ENCODE measurements at places on chromosomes 7 and 10. TPM values are rescaled to one million over a fixed set of nuclear protein-coding genes. Genes with fewer than 3 reads are reported as not detected.

DNA sequence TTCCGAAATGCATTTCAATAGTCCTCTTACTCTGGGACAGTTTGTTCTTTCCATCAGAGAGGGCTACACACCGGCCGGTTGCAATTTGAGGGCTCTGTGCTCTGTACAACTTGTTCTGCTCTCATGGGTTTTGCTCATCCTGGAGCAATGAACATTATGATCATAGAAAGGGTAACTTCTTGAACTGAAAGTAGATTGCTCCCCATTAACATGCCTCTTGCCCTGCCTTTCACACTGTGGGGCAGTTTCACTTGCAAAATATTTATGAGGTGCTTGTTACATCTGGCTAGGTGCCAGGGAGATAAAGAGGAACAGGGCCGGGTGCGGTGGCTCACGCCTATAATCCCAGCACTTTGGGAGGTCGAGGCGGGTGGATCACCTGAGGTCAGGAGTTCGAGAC is 97.3 kb upstream of the MPP7 start:
- no peak for DNase-seq

DNA sequence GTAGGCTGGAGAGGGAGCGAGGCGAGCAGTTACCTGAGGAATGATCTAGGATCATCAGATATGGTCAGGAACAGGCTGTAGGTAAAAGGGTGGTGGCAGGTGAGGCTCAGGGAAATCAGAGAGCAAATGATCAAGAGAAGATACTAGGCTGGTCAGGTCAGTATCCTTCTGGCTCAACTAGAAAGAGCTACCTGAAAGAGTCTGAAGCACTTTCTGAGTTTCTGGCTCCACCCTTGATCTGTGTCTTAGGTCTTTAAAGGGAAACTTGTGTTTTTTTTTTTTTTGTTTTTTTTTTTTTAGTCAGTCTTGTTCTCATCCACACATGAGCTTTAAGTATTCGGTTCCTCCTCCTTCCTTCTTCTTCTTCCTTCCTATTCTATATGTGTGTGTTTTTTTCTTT is 10.5 kb downstream of the ADAM22 start:
- no peak for DNase-seq

GRCh38 chr7:156014201-156014600 is 201.9 kb upstream of the SHH start:
- DNase-seq: no peak

DNA sequence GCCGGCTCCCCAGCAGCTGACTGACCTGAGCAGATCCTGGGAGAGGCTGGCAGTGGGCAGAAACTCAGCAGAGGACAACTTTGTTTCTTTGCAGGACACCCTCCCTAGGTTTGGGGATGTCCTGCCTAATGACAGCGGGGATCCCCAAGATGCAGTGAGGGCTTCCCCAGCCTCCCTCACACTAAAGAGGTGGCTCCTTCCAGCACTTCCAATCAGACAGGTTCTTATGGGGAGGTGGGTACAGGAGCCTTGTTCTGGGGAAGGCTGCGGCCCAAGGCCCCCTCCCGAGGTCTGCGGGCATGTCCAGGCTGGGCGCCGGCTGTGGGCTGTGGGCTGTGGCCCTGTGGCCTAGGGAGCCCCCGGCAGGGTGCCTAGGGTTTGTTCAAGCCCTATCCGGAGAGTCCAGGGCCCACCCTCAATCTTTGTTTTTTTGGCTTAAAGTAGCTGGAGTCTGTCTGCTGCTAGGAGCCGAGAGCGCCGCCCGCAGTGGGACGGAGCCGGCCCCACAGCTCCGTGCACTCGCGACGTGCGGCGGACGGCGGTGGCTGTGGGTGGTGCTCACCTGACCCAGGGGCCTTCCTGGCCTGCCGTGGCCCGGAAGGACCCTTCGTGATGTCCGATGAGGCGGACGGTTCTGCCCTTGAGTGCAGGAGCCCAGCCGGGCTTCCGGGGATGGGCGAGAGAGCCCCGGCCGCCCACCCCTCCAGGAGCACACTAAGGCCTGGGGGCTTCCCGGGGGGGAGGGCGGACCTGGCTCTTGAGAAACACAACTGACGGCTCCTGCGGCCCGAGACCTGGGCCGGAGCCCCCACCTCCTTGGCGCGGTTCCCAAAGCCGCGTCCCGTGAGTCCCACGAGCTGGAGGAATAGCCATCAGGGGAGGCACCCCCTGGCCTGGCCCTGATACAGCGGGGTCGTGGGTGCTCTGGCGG is 57.2 kb downstream of the PDGFA start:
- no peak for DNase-seq

DNA sequence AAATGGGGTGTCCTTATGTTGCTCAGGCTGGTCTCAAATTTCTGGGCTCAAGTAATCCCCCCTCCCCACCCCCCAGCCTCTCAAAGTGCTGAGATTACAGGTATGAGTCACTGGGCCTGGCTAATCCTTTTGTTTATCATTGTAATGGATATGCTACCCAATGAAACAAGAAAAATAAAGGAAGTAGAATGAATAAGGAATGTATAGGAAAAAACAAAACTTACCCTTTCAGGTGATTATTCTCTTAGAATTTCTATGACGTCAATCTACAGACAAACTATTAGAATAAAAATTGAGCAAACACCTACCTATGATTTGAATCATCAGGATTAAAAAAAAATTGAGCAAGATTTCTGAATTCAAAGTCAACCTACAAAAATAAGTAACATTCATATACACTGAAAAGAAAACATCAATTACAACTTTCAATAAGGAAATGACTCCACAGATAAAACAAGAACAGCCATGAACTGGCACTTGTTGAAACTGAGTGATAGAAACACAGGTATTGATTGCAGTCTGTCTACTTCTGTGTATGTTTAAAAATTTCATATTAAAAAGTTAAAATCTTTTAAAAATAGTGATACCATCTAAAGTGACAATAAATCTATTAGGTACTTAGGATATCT is 12.2 kb downstream of the ADAM12 start:
- no peak for DNase-seq

The ASIC3 gene
- total RNA-seq: 0.14 TPM

The CLDN4 gene
- total RNA-seq: 13.4 TPM

The LFNG gene
- total RNA-seq: 10.1 TPM

The GPNMB gene
- 63.4 TPM for total RNA-seq
